ENCODE measurements at places on chromosomes 3 and 15. TPM values are rescaled to one million over a fixed set of nuclear protein-coding genes. Genes with fewer than 3 reads are reported as not detected.

Gene MCTP2
- polyA plus RNA-seq, result 12.1 TPM

Gene LRRC15
- 0.05 TPM for polyA plus RNA-seq

Gene UROC1
- polyA plus RNA-seq, result 0.03 TPM

Gene IL17RB
- 7.0 TPM for polyA plus RNA-seq

Gene PRR20G
- not detected for polyA plus RNA-seq

- peak within 1 kb of the TSS; percentile 38 for H3K27ac ChIP-seq
- peak; percentile 26 for DNase-seq
- no peak within 1 kb of the TSS for H3K4me3 ChIP-seq
- no peaks in the 10 kb centered on the region for H3K27me3 ChIP-seq
- no peaks in the 10 kb centered on the region for H3K36me3 ChIP-seq
Measured at GRCh38 chr3:46566040-46566641, at the start of gene LRRC2. LRRC2 (minus strand) TSS chr3:46566302; CDS start chr3:46551591, 14,711 bp downstream.

- no peaks in the 10 kb centered on the region for H3K4me1 ChIP-seq
- H3K27ac ChIP-seq, result no peak overlapping the region
- H3K27me3 ChIP-seq, result no peaks in the 10 kb centered on the region
- DNase-seq, result no peak
- no peaks in the 10 kb centered on the region for H3K36me3 ChIP-seq
Measured at GRCh38 chr3:190213727-190214126, 93.0 kb upstream of the P3H2 start.

- no peak for DNase-seq
- no peak overlapping the region for H3K27ac ChIP-seq
- no peaks in the 10 kb centered on the region for H3K36me3 ChIP-seq
- H3K4me3 ChIP-seq, result no peak overlapping the region
- H3K4me1 ChIP-seq, result no peaks in the 10 kb centered on the region
- H3K27me3 ChIP-seq, result no peaks in the 10 kb centered on the region
Measured at GRCh38 chr3:36933540-36934296, 11.1 kb downstream of the TRANK1 start.

DNA sequence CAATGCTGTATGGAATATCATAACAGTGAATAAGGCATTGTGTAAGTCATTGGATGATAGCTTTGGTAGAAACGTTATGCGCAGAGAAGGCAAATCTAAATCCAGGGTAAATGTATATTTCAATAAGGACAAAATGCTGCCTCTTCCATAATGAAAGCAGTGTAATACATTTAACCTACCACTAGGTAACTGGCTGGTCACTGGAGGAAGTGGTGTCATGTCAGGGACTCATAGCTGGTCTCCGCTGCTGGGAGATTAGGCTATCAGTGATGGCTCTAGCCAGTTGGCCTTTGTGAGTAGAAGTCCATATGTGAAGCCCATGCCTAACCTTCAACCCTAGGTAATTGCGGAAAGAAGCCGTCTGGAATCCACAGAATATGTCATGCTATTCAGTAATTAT, 140.9 kb downstream of the NLGN1 start:
- no peaks in the 10 kb centered on the region for H3K36me3 ChIP-seq
- no peaks in the 10 kb centered on the region for H3K4me1 ChIP-seq
- no peak for DNase-seq
- no peak overlapping the region for H3K27ac ChIP-seq
- H3K4me3 ChIP-seq, result no peak overlapping the region

DNA sequence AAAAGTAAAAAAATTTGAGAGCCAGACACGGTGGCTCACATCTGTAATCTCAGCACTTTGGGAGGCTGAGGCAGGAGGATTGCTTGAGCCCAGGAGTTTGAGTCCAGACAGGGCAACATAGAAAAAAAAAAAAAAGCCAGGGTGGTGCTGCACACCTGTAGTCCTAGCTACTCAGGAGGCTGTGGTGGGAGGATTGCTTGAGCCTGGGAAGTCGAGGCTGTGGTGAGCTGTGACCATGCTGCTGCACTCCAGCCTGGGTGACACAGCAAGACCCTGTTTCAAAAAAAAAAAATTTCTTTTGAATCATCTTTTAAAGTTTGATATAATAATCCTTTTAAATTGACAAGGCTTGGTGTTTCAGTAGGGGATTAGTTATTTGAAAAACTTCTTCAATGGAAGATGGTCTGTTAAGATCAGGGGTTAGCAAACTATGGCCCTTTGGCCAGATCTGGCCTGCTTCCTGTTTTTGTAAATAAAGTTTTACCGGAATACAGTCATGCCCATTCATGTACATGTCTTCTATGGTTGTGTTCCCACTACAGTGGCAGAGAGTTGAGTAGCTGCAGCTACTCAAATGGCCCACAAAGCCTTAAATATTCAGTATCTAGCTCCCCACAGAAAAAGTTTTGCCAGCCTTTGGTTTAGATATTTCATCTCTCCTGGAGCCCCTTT, 28.9 kb downstream of the CDAN1 start:
- H3K27ac ChIP-seq, result no peak overlapping the region
- H3K4me1 ChIP-seq, result no peaks in the 10 kb centered on the region
- H3K36me3 ChIP-seq, result no peaks in the 10 kb centered on the region
- no peak overlapping the region for H3K4me3 ChIP-seq
- no peak for DNase-seq

DNA sequence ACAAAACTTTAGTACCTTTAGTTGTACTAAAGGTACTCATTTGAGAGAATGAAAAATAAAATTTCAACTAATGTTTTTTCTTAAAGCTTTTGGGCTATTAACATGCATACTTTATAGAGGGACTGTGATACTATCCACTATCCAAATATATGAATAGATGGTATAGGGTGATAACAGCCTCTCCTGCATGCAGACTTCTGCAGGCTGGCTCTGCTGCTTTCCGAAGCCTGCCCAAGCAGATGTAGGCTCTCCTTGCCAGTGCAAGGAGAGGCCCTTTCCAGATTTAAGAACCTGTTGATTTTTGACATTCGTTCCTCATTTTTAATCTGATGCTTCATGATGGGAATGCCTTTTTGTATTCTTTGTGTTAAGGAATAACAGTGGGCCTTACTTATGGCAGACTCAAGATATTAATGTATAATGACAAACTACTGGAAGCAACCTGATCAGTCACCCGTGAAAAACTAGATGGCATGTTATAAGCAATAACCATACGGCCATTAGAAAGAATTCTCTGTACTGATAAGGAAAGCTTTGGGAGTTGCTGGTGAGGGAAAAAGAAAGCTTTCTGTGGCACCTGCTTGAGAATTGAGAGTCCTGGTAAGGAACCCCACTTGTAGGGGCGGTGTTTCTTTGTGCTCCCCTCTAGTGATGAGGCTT, 181.7 kb downstream of the TP63 start:
- no peak overlapping the region for H3K4me3 ChIP-seq
- no peaks in the 10 kb centered on the region for H3K4me1 ChIP-seq
- DNase-seq, result no peak
- H3K27me3 ChIP-seq, result no peaks in the 10 kb centered on the region
- no peak overlapping the region for H3K27ac ChIP-seq

DNA sequence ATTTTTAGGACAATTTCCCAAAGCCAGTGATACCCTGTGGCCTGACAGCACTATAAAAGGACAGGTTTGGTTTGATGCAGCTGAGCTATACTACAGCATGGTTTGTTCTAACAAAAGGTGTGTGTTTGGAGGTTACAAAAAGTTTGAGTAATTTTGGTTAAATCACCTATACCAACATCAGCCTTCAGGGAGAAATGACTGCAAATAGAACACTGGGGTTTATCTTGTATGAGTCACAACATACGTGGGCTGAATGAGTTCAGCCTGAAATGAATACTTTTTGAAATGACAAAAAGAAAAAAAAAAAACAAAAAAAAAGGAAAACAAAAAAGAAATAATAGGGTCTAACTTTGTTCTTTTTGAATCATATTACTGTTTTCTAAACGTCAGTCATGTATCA, 345.7 kb downstream of the CNTN3 start:
- no peaks in the 10 kb centered on the region for H3K36me3 ChIP-seq
- H3K27ac ChIP-seq, result no peak overlapping the region
- H3K27me3 ChIP-seq, result no peaks in the 10 kb centered on the region
- no peaks in the 10 kb centered on the region for H3K4me1 ChIP-seq
- no peak for DNase-seq

GRCh38 chr3:195807681-195808121, 4.0 kb downstream of the MUC4 start:
- no peak for DNase-seq
- no peaks in the 10 kb centered on the region for H3K36me3 ChIP-seq
- no peak overlapping the region for H3K4me3 ChIP-seq
- no peak overlapping the region for H3K27ac ChIP-seq
- H3K27me3 ChIP-seq, result no peaks in the 10 kb centered on the region
- no peaks in the 10 kb centered on the region for H3K4me1 ChIP-seq

GRCh38 chr15:52224211-52224610, 33.0 kb upstream of the GNB5 start:
- DNase-seq, result no peak
- H3K27ac ChIP-seq, result no peak overlapping the region
- H3K4me1 ChIP-seq, result no peaks in the 10 kb centered on the region

- H3K36me3 ChIP-seq, result no peaks in the 10 kb centered on the region
- no peaks in the 10 kb centered on the region for H3K4me1 ChIP-seq
- H3K27ac ChIP-seq, result no peak overlapping the region
Measured at GRCh38 chr3:112137781-112138180, 4.7 kb upstream of the GCSAM start.

DNA sequence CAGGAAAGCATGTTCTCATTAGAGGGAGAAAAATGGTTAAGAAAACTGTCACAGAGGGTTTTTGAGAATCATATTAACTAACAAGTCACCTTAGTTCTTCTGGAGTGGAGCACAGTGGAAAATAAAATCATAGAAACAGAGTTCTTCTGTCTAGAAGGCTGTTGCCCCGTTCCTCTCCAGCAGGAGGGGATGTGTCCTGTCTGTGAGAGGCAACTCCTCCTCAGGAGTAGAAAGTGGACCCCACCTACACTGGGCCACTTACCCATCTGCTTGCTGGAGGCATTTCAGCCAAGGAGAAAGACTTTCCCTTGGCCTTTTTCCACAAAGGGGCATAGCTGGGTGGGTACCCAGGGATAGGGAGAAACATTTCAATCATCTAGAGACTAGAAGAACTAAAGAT, 106.6 kb downstream of the SSR3 start:
- H3K4me3 ChIP-seq, result no peak overlapping the region
- H3K4me1 ChIP-seq, result no peaks in the 10 kb centered on the region
- no peaks in the 10 kb centered on the region for H3K27me3 ChIP-seq
- no peak overlapping the region for H3K27ac ChIP-seq

DNA sequence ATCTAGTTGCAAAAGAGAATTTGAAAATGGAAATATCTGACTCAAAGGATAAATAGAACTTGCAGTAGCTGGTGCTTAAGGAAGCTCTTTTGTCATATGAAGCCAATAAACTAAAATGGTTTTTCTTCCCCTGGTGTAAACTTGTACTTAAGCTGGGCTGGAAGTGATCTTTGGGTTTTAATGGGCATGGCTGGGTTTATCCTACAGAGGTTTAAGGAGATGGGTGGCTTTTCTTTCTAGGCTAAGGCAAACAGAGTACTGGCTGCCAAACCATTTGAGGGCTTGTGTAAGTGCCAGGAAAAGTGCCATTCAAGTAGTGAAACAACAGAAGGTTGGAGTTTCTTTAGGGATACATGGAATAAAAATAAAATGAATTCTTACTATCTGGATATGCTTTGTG, 12.1 kb upstream of the UTS2B start:
- H3K36me3 ChIP-seq, result no peaks in the 10 kb centered on the region
- H3K4me3 ChIP-seq, result no peak overlapping the region
- H3K27me3 ChIP-seq, result no peaks in the 10 kb centered on the region
- no peak for DNase-seq
- H3K27ac ChIP-seq, result no peak overlapping the region
